Stimulated activated naive CD4-positive, alpha-beta T cell (primary cell): ENCODE measurements at places on chromosomes 3 and 15.

DNA sequence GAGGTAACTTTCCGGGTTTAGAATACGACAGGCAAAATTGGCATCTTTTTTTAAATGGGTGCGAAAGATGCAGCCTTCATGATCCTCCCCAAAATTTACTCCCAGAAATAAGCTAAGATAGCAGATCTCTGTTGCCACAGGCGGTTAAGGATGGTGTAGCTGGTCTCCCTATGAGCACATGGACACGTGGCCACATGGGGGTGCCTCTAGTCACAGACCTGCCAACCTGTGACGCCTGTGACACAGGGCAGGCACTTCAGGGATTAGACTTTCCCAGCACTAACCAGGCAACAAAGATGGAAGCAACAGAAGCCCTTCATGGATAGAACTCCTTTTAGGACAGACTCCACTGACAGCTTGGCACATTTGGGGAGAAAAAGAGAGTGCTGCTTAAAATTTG, 320.3 kb downstream of the THSD4 start:
- DNase-seq, result no peak

DNA sequence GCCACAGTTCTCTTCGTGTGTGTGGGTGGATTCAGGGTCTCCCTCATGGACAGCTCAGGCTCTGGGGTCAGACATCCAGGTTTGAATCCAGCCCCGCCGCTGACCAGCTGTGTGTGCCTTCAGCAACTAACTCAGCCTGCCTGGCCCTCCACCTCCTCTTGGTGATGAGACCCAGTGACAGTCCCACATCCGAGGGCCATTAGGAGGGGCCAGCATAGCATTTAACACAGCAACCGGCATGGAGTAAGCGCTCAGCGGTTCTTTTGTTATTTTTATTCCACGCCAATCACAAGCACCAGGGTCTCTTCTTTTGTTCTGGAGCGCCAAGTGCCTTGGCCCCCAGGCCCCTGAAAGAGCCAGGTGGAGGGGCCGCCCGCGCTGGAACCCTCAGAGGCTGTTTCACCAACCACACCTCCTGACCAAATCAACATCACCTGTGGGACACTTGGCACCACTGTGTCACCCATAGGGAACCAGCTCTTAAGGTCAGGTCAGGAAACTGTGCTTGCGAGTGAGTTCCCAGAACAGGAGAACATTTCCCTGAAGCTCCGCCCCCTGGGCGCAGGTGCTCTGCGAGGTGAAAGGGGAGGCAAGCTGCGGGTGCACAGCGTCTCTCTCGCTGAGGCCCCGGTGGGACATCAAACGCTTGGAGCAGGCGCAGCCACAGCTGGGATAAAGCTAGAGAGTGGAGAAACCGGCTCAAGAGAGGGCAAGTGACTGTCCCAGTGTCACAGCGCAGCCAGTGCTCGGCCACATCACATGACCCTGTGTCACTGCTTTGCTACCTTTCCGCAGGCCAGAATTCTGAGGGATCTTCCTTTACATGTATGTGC, 311.3 kb downstream of the UACA start:
- DNase-seq, result peak; percentile 35

DNA sequence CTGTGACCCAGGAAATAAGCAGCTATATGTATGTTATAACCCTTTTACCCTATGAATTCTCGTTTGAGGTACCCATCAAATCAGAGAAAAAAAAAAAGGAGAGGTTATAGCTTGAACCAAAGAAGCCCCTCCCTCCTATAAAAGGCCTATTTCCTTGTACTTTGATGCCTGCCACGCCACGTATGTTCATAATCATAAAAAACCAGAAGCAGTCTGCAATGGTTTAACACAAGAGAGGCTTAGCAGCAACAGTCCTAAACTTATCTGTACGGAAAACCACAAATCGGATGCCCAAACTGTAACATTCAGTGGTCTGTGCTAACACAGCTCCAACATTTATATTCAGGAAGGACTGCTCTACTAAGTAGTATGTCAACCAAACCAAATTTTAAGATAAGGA, 21.2 kb downstream of the CCR8 start:
- DNase-seq, result peak; percentile 15

DNA sequence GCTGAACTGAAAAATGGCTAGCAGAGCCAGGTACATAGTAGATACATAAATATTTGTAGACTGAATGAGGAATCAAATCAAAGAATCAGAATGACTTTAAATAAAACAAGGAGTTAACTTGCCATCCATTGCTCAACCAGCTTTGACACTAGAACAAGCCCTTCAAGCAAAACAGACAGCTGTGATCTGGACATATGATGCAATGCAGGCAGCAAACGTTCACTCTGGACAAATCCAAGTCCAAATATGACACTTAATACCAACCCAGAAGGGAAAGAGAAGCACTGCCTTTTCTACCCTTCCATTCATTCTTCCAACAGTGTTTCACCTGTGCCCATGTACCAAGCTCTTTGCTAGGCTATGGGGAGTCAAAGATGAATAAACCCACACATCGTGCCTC, 4.5 kb downstream of the THRB start:
- no peak for DNase-seq

- no peak for DNase-seq
Measured at GRCh38 chr15:59039225-59039624, 51.8 kb downstream of the RNF111 start.

DNA sequence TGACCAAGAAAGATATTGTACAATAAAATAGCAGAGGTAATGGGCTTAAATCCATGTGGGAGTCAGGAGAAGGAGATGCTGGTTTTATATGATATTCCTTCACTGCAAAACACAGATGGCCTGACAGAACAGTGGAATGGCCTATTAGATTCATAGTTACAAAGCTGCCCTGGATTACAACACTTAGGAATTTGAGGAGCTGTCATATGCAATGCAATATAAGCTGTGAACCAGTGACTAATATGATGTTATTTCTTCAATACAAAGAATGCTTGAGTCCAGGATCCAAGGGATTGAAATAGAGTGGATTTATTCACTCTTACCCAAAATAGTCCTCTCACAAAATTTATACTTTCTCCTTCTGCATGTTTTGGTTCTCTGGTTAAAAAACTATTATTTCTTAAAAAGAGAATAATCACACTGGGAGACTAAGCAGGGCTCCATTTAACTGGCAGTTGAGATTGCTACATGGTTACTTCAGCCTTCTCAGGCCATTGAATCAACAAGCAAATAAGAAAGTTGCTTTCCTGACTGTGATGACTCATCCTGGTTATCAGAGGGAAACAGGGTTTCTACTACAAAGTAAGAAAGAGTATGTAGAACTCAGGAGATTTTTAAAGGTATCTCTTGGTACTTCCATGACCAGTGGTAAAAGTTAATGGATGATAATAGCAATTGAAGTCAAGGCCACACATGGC, 79.8 kb upstream of the ZPLD1 start:
- DNase-seq, result no peak

DNA sequence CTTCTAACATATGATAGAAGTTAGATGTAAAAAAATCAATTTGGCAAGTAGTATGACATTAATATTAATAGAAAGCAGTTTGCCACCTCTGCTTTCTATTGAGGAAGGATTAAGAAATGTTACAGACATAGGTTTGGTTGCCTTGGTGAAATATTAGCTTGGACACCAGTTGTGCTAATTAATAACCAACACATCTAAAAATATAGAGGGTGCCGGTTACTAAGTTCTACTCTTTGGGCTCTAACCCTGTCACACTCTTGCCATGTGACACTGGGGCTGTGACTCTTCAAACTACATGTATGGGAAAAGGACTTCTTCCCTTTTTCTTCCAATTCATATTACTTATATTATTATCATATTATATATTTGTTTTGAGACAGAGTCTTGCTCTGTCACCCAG, 64.4 kb downstream of the TRIM71 start:
- DNase-seq, result no peak

DNA sequence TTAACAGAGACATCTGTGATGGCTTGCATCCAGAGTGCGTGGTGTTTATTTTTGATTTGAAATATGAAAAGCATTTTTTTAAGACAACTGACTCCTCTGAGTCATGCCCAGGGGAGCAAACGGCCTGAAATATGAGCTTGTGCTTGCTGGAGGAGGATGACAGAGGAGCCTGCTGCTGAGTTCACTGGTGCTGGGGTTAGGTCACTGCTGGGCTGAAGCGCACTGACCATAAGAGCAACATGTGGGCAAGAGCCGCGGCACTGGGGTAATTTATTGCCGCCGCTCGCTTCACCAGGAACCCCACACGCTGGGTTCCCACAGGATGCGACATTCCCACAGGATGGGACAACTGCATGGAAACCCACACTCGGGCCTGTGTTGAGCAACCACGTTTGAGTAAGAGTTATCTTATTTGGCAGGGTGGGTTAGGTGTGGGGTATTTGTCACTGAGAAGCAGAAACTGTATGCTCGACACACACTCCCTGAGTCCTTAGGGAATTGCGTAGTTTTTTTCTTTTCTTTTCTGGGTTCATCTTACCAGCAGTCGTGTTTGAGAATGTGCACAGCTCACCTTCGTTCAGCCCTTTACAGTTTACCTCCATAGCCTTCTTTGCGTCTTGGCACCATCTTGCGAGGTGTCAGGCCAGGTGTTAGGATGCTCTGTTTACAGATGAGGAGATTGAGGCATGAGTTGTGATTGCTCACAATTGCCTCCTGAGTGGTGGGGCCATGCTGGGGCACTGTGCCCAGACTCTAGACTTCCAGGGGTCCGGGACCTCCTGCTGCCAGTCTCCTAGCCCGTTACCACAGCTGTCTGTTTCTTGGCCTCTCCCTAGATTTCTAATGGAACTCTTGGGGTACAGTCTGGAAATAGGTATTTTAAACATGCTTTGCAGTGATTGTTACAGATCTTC, 60.4 kb downstream of the SMAD3 start:
- no peak for DNase-seq

- no peak for DNase-seq
Measured at GRCh38 chr15:86879250-86880229, 799.9 kb downstream of the AGBL1 start.

DNA sequence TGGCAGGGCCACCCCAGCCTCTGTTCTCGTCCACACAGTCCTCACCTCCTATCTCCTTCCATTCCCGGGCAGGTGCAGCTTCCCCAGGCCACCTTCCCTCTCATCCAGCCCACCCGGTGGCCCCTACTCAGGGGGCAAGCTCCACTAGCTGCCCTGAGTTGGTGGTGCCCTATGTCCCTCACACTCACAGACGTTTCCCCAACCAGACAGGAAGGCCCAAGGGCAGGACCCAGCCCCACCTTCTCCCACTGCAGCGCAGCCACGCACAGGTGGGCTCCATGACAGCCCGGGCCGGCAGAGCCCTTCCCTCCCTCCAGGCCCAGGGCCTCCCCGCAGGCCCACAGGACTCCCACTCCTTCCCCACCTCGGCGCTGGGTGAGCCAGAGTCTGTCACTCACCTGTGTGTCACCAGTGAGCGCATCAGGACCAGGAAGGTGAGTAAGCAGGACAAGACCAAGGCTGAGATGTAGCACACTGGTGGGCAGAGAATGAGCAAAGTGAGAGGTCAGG, 11.1 kb downstream of the ISLR start:
- no peak for DNase-seq

GRCh38 chr3:105594219-105594618, 227.5 kb downstream of the ALCAM start:
- DNase-seq, result no peak

DNA sequence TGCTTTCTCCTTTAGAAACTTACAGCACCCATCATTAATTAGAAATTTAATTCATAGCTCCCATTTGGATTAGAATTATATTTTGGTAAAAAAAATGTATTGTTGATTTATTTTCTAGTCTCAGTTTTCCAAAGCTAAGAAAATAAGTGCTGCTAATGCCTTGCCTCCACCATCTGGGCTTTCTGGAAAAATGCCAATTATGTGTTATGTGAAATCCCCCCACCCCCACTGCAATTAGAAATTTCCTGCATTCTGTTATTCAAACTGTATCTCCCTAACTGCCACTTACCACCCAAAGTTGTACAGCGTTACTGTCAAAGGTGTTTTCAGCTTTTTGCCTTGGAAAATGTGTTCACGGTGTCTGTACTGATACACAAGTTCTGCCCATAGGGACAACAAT, 617.2 kb upstream of the UBE2E2 start:
- no peak for DNase-seq

DNA sequence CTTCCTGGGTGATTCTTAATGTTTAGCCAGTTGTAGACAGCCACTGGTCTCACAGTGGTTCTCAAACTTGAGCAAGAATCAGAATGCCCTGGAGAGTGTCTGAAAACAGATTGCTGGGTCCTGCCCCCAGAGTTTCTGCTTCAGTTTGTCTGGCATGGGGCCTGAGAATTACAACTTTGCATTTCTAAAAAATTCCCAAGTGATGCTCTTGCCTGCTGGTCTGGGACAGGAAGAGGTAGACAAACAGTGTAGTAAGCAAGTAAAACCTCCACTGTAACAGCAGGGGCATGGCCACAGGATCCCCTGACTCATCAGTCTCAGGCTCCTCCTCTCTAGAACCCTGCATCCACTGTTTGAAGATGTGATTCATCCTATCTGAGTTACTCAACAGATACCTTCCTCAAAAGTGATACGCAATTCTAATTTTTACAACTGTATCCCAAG, 36.5 kb downstream of the DZIP1L start:
- DNase-seq, result no peak

DNA sequence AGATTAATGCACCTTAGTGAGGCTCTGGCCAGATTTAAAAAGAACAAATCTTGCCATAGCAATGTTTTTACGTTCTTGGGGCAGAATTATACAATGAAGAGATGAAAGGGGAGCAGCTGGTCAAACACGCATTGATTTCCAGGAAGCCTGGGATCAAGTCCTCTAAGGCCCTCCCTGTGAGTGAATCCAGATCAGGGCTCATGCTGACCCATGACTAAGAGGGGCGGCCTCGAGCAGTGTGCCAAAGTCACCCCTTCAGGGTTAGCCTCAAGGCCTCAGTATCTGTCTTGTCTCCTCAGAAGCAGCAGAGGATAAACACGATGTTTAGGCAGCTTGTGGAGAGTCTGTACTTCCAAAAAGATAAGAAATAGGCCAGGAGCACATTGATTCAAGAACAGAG, 9.3 kb upstream of the RBP1 start:
- no peak for DNase-seq

- no peak for DNase-seq
Measured at GRCh38 chr3:124261306-124261705, 269.4 kb upstream of the ROPN1 start.

- DNase-seq, result no peak
Measured at GRCh38 chr15:72836676-72837330, 53.2 kb upstream of the ADPGK start.

DNA sequence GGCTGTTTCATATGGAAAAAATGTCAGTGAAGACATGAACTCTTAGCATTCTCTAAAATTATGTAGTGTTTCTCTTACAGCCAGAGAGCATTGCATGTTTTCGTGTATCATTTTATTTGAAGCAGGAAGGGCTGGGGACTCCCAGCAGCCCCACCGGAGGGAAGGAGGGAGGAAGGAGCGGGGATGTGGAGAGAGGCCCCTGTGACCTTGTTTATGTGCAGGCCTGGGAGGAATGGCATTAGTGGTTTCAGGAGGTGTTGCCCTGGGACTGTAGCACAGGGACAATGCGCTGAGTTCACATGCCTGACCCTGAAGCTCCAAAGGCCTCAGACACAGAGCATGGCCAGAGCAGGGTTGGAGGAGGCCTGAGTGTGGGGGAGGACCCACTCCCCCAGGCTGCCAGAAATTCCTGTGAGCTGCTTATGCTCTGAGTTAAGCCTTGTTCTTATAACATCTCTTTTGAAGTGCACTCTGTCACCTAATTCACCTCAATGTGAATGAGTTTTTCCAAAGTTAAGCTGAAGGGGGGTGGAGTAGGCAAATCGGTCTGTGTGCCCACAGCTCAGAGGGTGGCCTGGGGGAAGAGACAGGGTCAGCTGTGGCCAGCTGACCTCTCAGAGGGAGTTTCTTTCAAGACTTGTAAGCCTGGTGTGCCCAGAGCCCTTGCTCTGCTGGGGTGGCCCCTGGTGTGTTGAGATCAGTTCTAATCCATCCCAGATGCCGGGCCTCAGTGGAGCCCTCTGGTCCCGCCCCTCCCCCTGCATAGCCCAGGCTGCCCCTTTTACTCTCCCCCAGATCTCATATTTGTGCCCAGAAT, 3.9 kb upstream of the RNU6-1 start:
- no peak for DNase-seq
